Cardiac muscle cell (in vitro differentiated cells and primary cell): ENCODE measurements at places on chromosomes 16 and 17. TPM values are rescaled to one million over a fixed set of nuclear protein-coding genes. Genes with fewer than 3 reads are reported as not detected.

DNA sequence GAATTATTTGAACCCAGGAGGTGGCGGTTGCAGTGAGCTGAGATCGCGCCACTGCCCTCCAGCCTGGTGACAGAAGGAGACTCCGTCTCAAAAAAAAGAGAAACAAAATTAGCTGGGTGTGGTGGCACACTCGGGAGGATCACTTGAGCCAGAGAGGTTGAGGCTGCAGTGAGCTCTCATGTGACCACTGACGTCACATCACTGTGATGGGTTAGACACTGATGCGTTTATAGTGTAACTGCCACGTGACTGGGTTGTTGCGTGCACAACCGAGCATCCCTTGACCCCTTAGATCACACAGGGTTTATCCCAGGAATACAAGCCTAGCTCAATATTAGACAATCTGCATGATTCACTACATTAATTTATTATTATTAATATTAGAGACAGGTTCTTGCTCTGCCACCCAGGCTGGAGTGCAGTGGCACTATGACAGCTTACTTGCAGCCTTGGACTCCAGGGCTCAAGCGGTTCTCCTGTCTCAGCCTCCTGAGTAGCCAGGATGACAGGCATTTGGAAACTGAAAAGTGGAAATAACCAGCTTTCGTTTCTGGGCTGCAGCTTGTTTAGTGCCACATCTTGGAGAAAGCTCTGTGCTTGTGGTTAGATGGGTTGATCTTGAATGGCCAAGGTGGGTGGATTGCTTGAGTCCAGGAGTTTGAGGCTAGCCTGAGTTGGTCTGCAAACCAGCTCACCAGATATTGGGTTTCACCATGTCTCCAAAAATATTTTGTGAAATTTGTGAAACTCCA is 26.4 kb upstream of the ABR start:
- no peak for DNase-seq

- DNase-seq: no peak
These were observed 5.8 kb downstream of the KIF18B start for GRCh38 chr17:44941712-44942331.

- peak; percentile 36 for DNase-seq
These were observed 41.2 kb upstream of the HAPSTR1 start for GRCh38 chr16:9050102-9050830.

The TP53TG3 gene
- not detected in 2 replicates for total RNA-seq

DNA sequence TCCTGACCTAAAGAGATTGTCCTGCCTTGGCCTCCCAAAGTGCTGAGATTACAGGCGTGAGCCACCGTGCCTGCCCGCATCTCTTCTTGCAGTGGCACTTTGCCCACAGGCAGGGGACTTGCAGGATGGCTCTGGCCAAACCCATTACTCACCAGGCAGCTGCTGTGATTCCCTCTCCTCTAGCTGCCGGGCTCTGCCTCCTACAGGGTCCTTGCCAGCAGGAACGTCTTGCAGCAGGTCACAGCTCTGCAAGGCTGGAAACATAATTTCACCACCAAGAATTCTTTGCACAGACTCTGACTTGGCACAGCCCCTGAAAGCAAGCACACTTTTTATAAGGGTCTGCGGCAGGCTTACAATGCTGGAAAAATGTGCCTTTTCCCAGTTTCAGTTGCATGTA is 20.3 kb downstream of the COX4I1 start:
- DNase-seq: no peak
